ENCODE measurements at places on chromosomes 2 and 18.

- no peak for DNase-seq
Measured at GRCh38 chr2:164879901-164880535, 38.4 kb upstream of the COBLL1 start.

DNA sequence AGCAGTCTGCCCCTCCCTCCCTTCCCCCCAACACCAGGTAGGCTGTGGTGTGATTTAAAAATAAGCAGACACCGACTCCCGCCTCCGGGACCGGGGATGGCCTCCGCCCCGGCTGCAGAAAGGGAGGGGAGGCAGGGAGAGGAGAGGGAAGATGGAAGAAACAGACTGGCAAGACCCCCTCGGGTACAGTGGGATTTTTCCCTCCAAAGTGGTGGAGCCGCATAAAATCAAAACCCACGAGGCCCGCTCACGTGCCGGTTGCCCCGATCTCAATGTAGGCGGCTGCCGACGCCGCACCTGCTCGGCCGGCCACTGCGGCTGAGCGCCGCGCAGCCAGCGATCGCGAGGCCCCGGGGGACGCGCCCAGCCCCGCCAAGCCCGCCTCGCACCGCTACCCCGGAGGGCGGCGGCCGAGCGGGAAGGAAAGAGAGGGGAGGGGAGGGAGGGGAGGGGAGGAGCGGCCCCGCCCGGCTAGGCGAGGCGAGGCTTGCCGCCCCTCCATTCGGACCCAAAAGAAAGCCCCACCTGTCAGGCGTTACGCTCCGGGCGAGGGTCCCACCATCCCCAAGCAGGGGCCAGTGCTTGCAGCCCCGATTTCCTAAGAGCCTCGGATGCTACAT, 811 bp downstream of the ADD2 start:
- peak; percentile 32 for DNase-seq

DNA sequence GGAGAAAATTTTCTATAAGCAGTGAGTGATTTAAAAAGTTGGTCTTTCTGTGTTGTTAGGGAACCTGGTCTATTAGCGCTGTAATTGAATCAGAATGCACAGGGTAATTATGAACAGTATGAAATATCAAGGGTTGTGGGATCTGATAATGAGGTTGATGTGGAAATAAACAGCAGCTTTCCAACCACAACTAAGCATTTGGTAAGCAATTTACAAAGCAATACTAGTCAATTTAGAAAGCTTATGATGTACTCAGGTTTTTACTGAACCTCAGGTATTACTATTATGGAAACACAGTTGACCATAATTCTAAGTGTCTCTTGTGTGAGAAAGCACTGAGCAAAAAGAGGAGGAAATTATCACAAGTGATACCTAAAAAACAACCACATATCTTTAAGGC, 11.0 kb upstream of the SMCHD1 start:
- no peak for DNase-seq

DNA sequence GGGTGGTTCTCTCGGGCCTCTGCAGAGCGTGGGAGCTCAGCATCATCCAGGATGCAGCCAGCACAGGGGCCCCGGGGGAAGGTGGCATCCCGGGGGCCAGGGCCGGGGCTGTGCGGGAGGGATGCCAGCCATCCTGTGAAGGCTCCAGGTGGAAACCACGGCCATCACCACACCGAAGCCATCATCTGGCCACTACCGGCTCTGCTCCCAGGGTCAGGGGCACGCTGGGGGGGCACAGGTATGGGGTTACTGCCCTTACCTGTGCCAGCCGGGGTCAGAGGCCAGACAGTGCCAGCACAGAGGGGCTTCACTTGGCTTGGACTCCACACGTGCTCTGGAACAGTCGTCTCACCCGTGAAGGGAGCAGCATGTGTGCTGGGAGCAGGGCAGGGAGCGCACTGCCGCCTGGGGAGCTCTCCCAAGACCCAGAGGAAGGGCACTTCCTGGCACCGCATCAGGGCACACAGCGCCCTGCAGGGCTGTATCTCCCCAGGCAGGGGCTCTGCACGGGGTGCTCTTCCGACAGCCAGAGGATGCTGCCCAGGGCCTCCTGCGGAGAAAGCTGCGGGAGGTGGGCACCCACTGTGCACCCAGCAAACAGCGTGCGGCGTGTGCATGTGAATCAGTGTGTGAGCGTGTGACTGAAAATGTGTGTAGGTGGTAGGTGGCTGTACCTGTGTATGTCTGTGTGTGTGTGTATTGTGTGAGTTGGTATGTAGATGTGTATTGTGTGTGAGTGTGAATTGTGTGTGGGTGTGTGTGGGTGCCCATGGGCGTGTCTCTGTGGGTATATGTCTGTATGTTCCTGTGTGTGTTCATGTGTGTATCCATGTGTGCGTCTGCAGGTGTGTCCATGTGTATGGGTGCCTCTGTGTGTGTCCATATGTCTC, 75.0 kb downstream of the PTGR3 start:
- DNase-seq = no peak

- no peak for DNase-seq
Measured at GRCh38 chr18:73824671-73825070, 323.0 kb downstream of the FBXO15 start.

DNA sequence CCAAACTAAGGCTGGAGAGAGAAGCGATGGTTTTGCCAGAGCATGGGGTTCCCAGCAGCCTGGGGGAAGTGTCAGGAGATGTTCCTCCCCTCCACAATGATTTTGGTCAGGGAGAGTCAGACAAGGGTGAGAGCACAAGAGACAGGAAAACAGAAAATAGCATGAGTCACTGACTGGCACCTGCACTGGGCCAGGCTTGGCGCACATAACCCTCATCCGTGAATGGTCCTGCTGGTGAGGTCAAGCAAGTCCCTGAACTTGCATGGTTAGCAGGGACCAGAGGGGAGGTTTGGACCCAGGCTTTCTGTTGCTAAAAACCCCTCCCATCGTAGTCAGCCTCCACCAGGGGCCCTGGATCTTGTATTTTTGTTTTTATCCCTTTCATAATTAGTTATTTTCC, 174.5 kb upstream of the MYT1L start:
- no peak for DNase-seq

GRCh38 chr2:136378712-136379595, 261.0 kb upstream of the CXCR4 start:
- DNase-seq = peak; percentile 61

- no peak for DNase-seq
Measured at GRCh38 chr2:77169426-77169825, 352.8 kb downstream of the LRRTM4 start.

- no peak for DNase-seq
Measured at GRCh38 chr2:18464913-18465312, 95.5 kb downstream of the RDH14 start.

GRCh38 chr18:59140302-59140885, 710 bp downstream of the SEC11C start:
- no peak for DNase-seq

DNA sequence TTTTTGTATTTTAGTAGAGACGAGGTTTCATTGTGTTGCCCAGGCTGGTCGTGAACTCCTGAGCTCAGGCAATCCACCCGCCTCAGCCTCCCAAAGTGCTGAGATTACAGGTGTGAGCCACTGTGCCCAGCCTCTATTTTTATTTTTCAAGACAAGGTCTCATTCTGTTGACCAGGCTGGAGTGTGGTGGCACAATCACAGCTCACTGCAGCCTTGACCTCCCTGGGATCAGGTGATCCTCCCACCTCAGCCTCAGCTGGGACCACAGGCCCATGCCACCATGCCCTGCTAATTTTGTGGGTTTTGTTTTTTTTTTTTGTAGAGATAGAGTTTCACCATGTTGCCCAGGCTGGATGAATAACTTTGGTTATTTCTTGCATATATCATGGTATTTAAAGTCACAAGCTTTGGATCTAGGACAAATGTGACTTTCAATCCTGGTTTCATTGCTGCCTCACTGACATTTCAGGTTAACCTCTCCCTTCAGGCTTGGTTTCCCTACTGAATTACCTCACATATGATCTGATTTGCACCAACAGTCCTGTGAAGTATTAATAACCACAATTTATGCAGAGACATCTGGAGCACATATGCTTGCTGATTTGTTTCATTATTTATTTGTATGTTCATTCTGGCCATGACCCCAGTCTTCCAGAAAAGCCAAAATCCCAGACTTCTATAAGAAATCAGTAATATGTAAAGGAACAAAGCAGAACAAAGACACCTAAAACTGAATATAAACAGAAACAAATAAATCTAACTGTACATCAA, 17.5 kb upstream of the RAB31 start:
- DNase-seq = no peak

- DNase-seq = no peak
Measured at GRCh38 chr18:44067186-44067585, 613.5 kb upstream of the SETBP1 start.

DNA sequence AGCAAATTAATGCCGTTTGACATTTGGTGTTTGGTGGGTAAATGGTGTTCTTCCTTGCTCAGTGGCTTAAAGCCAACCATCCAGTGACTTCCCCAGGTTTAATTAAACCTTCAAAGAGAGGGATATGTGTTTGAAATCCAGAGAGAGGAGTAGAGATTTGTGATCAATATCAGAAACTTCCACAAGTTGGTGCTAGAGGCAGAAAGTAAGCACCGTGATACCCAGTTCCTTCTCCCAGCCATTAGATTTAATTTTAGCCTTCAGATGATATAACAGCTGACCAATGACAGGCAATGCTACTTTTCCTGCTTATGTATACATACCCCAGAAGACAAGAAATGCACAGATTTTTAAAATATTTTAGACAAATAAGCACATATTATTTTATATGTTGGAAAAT, 398.5 kb downstream of the CDH2 start:
- no peak for DNase-seq

DNA sequence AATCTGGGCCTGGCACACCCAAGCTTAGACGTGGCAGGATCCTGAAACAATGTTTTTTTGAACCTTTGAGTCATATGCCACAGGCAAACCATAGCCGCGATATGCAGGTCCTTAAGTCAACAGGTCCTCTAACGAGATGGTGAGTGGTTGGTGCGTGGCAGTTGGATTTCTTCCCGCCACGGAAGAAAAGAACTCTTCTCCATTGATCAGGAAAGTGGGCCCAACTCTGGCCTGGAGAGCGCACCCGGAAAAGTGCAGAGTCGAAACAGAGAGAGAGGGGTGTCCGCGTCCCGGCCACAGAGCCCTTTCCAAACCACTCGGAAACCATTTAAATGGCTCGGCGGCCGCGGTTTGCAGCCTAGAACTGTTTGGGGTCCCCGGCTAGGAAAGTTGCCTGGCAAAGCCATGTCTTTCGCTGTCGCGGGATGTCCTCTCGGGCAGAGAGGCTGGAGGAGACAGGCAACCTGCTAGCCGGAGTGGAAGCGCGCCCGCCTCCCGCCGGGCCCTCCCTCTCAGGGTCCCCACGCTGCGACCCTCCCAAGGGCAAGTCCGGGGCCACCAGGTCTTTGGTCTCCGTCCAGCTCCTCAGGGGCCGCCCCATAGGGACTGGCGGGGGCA, 777 bp downstream of the GALNT3 start:
- peak; percentile 13 for DNase-seq

DNA sequence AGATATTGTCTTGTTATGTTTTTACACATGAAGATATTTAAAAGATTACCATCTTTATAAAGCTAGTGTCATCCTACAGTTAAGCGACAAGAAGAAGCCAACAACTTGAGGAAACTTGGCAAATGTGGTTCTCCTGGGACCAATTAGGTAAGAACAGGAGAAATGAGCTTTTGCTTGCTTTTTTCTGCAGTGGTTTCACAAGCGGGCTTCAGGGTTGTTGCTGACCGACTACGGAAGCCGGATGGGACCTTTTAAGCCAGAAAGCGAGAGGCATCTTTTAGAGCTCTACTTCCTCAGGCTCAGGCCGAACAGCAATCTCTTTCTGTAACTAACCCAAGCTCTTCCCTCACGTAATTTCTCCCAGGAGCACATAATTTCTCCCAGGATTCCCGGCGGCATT, 256.5 kb downstream of the CNTNAP5 start:
- DNase-seq = no peak

DNA sequence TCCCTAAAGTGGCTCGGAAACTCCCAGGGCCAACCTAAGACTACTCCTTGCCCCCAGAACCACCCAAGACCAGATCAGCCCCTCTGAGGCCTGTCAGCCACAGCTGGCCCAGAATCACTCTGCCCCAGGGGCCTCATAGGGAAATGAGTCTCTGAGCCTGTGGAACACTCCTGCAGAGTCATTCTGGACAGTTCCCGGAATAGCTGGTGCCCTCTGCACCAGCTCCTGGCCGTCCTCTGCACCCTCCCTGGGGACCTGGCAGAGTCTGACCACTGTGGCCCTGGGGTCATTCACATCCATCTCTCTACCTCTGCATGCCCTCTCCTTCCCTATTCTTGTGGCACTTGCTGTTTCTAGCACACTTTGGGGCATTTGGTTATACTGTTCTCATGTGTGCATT, 14.6 kb upstream of the TMEM214 start:
- no peak for DNase-seq

- no peak for DNase-seq
Measured at GRCh38 chr2:113104054-113104611, 23.3 kb upstream of the IL1RN start.

- no peak for DNase-seq
Measured at GRCh38 chr2:74219846-74220486, 21.6 kb downstream of the MTHFD2 start.

GRCh38 chr18:11654736-11655605, 34.1 kb upstream of the GNAL start:
- DNase-seq = no peak

- DNase-seq = no peak
Measured at GRCh38 chr18:22493940-22494339, 76.2 kb upstream of the CTAGE1 start.

- DNase-seq = no peak
Measured at GRCh38 chr2:160224507-160224906, 24.4 kb upstream of the ITGB6 start.

- DNase-seq = no peak
Measured at GRCh38 chr2:46557788-46558187, 78.4 kb downstream of the TMEM247 start.

- DNase-seq = no peak
Measured at GRCh38 chr2:126858436-126858835, 40.3 kb upstream of the TEX51 start.

DNA sequence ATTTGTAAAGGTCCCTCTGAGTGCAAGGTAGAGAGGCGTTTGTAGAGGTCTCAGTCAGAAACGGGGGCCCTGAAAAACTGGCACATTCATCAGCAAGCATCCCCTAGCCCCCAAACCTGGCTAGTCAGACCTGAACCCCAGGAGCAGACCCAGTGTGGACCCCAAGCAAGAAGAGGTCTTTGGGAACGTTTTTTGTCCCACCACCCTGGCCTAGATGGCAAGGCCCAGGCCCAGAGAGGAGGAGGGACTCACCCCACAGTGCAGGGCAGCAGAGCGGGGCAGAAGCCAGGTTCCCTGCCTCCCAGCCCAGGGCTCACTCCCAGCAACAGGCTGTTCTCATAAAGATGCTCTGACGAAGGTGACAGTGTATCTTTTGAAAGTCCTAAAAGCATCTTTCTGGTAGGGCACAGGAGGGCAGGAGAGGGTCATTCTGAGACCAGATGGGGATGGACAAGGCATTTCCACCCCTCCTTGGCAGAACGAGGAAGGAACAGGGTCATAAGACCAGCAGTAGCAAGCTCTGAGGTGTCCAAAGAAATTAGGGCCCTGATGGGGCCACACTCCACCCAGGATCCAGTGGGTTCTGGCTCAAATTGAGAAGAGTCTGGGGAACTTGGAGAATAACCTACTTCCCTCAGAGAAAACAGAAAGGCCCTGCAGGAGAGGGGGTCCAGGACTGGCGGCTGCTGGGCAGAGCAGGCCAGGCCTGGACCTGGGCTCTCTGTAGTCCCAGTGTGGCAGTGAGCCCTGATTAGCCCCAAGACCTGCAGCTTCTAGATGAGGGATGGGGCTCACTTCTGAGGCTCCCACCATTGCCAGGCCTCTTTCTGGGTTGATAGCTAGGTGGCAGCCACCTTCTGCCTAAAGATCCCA, 18.2 kb downstream of the ADRA2B start:
- no peak for DNase-seq

GRCh38 chr2:240586919-240587800, 626 bp downstream of the CAPN10 start:
- DNase-seq = peak; percentile 46
